ENCODE measurements at places on chromosomes 5 and 9.
A peak's percentile ranks its signal among the peaks of the same experiment; 100 is the strongest.

- DNase-seq: no peak
Observed at GRCh38 chr9:76415731-76416130, 21.5 kb upstream of the RFK start.

DNA sequence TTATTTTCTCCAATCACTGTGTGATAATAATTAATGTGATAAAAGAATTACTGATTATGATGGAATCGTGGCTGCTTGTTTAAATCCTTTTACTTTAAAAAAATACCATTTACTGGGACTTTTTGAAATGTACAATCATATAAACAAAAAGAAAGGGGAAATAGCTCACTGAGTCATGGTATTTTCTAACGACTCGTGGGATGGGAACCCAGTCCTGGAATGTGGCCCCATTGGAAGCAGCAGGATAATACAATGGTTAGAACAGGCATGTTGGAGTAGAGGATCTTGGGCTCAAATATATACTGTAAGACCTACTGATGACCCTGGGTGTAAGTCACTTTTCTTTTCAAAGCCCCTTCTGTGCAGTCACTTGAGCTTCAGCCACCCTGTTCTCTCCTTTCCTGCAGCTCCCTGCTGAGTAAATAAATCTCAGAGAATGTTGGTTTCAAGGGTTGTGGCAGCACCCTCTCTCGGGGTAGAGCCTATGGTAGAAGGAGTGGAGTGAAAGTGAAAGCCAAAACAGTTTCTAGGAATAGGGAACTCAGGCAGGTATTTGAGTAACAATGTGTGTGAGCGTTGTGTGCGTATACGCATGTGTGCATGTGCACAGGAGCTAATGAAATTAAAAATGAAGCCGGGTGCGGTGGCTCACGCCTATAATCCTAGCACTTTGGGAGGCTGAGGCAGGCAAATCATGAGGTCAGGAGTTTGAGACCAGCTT, 40.8 kb upstream of the LARP1 start:
- DNase-seq: peak; percentile 30

DNA sequence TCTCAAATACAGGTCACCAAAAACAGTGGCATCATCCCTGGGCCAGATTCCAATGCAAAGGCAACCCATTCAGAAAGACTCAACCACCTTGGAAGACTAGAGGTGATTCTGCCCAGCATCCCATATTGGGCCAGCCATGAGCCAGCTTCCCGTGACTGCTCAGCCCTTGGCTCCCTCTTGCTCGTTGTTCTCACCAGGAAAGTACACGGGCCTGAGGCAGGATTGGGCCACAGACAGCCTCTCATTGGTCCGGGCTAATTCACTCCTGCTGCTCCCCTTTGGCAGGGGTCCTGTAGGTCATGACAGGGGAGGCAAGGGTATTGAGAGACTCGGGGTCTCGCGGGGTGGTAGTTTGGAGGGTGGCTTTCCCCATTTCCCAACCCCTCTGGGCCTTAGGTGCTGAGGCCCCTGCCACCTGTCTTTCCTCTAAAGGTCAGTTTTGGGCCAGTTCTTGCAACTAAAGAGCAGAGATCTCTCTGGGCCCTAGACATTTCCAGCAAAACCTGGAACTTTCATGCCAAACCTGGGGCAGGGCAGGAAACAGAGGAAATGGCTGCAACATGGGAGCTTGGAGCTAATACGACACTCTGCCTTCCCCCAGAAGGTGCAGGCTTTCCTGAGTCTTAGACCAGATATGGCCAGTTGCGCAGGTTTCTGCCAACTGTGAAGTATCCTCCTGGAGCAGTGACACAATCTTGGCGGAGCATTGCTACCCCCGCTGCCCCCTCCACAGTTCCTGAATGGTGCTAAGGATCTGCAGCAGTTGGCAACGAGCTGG, 22.0 kb upstream of the FGFR4 start:
- DNase-seq: no peak

GRCh38 chr5:145902421-145902820, 29.6 kb upstream of the GRXCR2 start:
- DNase-seq: no peak

DNA sequence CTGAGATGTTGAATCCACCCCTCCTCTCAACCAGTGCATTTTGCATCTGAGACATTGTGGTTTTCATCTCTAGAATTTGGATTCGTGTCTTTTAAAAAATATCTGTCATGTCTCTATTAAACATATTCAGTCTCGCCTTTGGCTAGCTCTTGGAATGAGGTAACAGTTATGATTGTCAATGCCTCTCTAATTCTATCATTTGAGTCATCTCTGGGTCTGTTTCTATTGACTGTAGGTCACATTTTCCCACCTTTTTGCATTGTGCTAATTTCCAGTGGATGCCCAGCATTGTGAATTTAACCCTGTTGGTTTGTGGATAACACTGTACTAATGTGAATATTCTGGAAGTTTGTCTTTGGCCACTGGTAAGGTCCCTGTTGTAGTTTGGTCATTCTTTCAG, 8.4 kb upstream of the SLC6A3 start:
- no peak for DNase-seq

- DNase-seq: no peak
Observed at GRCh38 chr5:4941161-4941560, 199.0 kb upstream of the ADAMTS16 start.

- DNase-seq: peak; percentile 83
Observed at GRCh38 chr9:131739959-131740648, at the start of gene RAPGEF1. Gene RAPGEF1, minus strand, starts transcription at chr9:131740076. Its CDS starts 246 bp downstream, at chr9:131739830.

GRCh38 chr5:132841305-132841704, 10.9 kb upstream of the SHROOM1 start:
- no peak for DNase-seq

GRCh38 chr5:152568016-152568415, 162.9 kb upstream of the NMUR2 start:
- DNase-seq: no peak

GRCh38 chr5:31720811-31721345, 81.9 kb downstream of the PDZD2 start:
- no peak for DNase-seq

GRCh38 chr9:84811072-84811750, 141.7 kb downstream of the NTRK2 start:
- DNase-seq: no peak

- DNase-seq: no peak
Observed at GRCh38 chr5:179797741-179798140, 4.0 kb downstream of the LTC4S start.

GRCh38 chr5:69011910-69012309, 81.9 kb upstream of the SLC30A5 start:
- no peak for DNase-seq

DNA sequence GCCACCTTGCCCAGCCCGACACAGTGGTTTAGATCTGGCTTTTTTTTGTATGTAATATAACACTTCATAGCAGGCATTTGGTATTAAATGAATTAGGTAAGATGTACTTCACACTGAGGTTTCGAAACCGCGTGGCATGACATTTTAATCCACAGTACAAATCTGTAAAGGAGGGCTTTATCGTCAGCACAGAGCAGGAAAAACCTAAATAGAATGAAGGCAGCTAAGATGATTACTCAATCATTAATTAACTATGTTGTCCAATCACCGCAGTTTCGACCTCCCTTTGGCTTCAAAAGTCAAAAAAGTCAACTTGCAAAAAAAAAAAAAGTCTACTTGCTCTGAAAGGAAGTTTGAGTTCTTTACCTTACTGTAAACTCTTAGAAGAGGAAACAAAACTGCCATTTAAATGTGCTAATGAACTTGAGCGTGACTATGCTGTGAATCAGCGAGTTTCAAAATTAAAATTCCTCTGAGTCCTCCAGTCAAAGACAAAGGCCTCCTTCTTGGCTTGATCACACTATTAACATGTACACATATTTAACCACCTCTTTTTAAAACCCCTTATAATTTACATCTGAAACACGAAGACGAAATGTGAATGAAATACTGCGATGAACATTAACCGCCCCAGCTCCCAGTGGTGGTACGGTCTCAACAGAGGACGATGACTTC, 698 bp upstream of the SEC24A start:
- DNase-seq: peak; percentile 73

DNA sequence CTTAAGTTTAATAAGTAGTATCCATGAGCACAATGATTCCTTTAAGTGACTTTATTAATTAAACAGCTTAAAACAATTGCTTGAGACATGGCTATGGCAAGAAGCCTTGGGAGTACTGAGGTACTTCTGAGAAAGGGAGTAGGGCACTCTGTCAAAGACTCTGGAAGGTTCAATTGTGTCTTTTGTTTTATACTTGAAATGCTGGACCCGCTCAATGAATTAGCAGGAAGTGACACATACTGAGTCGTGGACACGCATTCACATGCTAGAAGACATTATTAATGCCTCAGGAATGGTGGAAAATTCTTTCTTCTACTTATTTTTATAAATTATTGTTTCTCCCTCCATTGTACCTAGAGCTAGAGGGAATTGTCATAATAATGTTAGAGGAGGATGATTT, 347.3 kb upstream of the ZNF608 start:
- DNase-seq: no peak

DNA sequence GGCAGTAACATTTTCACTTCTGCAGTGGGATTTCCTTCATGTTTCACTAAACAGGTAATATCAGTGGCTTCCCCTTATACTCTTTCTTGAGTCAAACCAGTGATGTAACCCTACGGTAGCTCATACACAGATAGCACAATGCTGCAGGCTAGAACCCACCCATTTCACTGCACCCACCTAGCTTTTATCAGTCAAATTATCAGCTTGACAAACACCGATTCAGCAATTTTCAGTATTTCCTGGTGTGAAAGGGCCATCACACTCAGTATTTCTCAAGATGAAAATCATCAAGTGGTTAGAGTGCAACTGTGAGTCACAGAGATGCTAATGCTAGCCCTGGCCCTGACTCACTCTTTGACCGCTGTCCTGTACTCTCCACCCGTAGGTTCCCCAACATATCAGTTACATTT, 242.3 kb upstream of the PTGER4 start:
- DNase-seq: peak; percentile 88

DNA sequence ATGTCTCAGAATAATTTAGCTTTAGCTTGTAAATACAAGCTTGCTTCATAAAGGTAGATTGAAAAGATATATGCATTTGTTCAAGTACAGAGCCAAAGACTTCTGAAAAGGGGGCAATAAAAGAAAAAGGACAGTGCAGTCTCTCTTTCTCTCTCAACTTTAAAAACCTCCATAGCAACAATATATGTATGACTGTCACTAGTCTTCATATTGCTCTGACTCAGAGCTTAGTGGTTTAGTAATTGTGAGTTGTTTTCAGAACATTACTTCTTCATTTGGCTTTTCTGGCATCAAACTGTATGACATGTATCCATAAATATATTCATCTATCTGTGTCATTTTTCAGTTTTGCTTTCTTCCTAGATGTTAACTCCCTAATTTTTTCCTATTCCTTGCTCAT, 194.6 kb upstream of the KIF2A start:
- DNase-seq: no peak

All from activated CD4-positive, alpha-beta T cell treated with anti-CD3 and anti-CD28 coated beads, Interleukin-2, amount 50 U/mL, for 16 hours (primary cell).